Fibroblast of the aortic adventitia (primary cell): ENCODE measurements at places on chromosomes 12 and 14.

GRCh38 chr12:132160016-132160415 lies 15.8 kb downstream of the NOC4L start:
- no peak for DNase-seq

GRCh38 chr12:61750604-61751003 lies 509.6 kb upstream of the USP15 start:
- DNase-seq: no peak

DNA sequence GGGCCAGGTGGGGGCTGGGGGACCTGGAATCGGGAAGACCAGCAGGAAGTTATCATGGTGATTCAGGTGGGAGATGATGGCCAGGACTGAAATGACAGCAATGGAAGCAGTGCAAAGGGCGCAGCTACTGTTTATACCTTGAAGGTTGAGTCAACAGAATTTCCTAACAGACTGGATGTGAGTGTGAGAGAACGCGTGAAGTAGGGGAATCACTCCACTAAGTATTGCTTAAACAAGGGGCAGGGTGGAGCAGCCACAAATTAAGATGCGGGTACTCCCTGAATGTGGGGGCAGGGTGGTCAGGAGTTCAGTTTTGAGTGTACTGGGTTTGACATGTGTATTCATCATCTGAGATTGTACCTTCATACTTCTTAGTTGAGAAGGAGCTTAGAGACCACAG lies 45.1 kb downstream of the MYF5 start:
- no peak for DNase-seq

- peak; percentile 45 for DNase-seq
Measured at GRCh38 chr12:104258476-104259067, 43.0 kb downstream of the TXNRD1 start.

GRCh38 chr12:123057513-123058265 lies 77.2 kb downstream of the ARL6IP4 start:
- DNase-seq: no peak
